Thoracic aorta (tissue), 2 donors: ENCODE measurements at places on chromosomes 1 and 21. TPM values are rescaled to one million over a fixed set of nuclear protein-coding genes. Genes with fewer than 3 reads are reported as not detected.

DNA sequence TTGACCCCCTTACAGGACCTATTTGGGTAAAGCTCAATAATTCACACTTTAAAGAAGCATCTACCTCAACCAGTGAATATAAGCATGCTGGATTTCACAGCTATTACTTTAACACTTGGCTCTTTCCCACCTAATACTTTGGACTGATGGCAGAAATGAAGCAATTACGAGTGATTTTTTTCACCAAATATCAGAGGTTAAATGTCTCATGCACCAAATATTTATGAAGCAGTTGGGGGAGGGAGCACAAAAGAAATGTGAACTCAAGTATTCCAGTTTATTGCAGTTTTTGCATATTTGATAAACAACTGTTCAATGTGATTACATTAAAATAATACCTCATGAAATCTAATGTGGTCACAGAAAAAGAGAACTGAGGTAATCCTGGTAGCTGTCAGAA, 223.6 kb downstream of the LRRC7 start:
- no peak overlapping the region for H3K4me3 ChIP-seq
- H3K36me3 ChIP-seq = no peaks in the 10 kb centered on the region
- H3K27me3 ChIP-seq = no peaks in the 10 kb centered on the region

S100A12 gene
- 22.5 TPM for total RNA-seq

- no peaks in the 10 kb centered on the region for H3K36me3 ChIP-seq
- H3K4me1 ChIP-seq = peaks cover 25% of the 10 kb centered on the region
- no peak overlapping the region for H3K27ac ChIP-seq
- H3K27me3 ChIP-seq = no peaks in the 10 kb centered on the region
- no peak for DNase-seq
- H3K4me3 ChIP-seq = peak overlapping the region; percentile 95
Measured at GRCh38 chr1:247209396-247209795, 37.6 kb upstream of the ZNF124 start.

CYP2J2 gene
- total RNA-seq = not detected

- H3K36me3 ChIP-seq = no peaks in the 10 kb centered on the region
- no peaks in the 10 kb centered on the region for H3K27me3 ChIP-seq
Measured at GRCh38 chr1:40708750-40709099, 17.2 kb downstream of the NFYC start.

OR2T11 gene
- total RNA-seq = not detected

ZNF669 gene
- total RNA-seq = 4.2 TPM

SIPA1L2 gene
- total RNA-seq = 20.4 TPM

DNA sequence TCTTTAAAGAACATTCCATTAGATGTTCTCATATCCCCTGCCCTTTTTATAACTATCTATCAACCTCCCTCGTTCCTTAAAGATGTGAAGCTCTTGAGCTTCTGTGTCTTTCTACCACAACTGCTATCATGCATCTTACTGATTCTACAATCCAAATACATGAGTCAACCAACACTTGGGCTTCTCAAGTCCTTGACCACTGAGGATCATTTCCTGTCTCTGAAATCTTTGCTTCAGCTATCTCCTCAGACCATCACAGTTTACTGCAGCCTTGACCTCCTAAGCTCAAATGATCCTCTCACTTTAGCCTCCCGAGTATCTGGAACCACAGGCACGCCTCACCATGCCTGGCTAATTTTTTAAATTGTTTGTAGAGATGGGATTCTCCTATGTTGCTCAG, 75.2 kb downstream of the FMO4 start:
- H3K4me1 ChIP-seq = no peaks in the 10 kb centered on the region
- no peak for DNase-seq
- H3K27ac ChIP-seq = no peak overlapping the region
- no peak overlapping the region for H3K4me3 ChIP-seq
- no peaks in the 10 kb centered on the region for H3K27me3 ChIP-seq

DNA sequence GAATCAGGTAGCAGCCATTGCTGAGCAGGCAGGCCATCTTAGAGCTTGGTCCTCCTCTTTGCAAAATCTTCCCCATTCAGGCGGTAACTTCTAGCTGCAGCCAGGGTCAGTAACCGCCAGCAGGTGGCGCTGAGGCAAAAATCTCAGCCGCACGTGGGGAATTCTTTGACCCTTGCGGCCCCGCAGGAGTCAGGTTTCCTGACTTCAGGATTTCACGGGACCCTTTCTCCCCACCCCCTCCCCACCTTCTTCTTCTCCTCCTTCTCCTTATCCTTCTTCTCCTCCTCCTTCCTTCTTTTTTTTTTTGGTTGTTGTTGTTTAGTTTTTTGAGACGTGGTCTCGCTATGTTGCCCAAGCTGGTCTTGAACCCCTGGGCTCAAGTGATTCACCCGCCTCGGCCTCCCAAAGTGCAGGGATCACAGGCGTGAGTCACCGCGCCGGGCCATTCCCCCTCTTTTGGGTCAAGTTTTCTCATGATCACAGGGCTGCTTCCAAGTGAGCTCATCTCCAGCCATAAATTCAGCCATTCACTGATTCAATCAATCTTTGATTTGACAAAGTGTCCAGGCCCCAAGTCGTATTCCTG, 33.4 kb upstream of the TENT5B start:
- H3K4me3 ChIP-seq = no peak overlapping the region
- no peak overlapping the region for H3K27ac ChIP-seq
- H3K4me1 ChIP-seq = peaks cover 6% of the 10 kb centered on the region
- DNase-seq = no peak

DNA sequence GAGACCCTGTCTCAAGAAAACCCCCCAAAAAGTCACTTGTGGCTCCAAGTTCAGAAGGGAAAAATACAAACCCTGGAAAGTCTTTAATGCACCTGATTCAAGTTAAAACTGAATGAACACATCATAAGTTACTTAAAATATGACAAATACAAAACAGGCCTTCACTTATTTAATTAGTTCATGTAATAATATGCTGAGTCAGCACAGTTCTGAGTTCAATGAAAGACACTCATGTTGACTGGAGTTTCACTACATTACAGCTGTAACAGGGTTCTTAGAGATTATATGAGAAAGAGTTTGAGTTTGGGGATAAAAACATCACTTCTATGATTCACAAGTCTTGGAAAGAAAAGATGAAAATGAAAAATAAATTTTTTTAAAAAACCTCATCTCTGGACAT, 51.0 kb downstream of the DEGS1 start:
- no peak overlapping the region for H3K27ac ChIP-seq
- no peaks in the 10 kb centered on the region for H3K27me3 ChIP-seq
- no peak for DNase-seq
- H3K36me3 ChIP-seq = peaks cover 27% of the 10 kb centered on the region
- H3K4me3 ChIP-seq = no peak overlapping the region
- H3K4me1 ChIP-seq = no peaks in the 10 kb centered on the region

- H3K27me3 ChIP-seq = no peaks in the 10 kb centered on the region
- H3K4me1 ChIP-seq = peaks cover 3% of the 10 kb centered on the region
- no peaks in the 10 kb centered on the region for H3K36me3 ChIP-seq
- no peak for DNase-seq
Measured at GRCh38 chr1:168601051-168601450, 24.6 kb downstream of the XCL1 start.

- no peaks in the 10 kb centered on the region for H3K4me1 ChIP-seq
- H3K36me3 ChIP-seq = no peaks in the 10 kb centered on the region
- no peak for DNase-seq
- H3K4me3 ChIP-seq = no peak overlapping the region
Measured at GRCh38 chr1:19511116-19511515, 25.8 kb upstream of the CAPZB start.

- no peaks in the 10 kb centered on the region for H3K36me3 ChIP-seq
- no peaks in the 10 kb centered on the region for H3K27me3 ChIP-seq
- no peak overlapping the region for H3K27ac ChIP-seq
Measured at GRCh38 chr1:166464333-166464732, 297.5 kb upstream of the FAM78B start.

- H3K4me3 ChIP-seq = no peak overlapping the region
- no peak overlapping the region for H3K27ac ChIP-seq
- no peak for DNase-seq
- H3K4me1 ChIP-seq = no peaks in the 10 kb centered on the region
- no peaks in the 10 kb centered on the region for H3K27me3 ChIP-seq
- no peaks in the 10 kb centered on the region for H3K36me3 ChIP-seq
Measured at GRCh38 chr1:190138266-190138665, 339.4 kb downstream of the BRINP3 start.

- H3K36me3 ChIP-seq = no peaks in the 10 kb centered on the region
- no peaks in the 10 kb centered on the region for H3K27me3 ChIP-seq
- no peak overlapping the region for H3K27ac ChIP-seq
- peak overlapping the region; percentile 62 for H3K4me3 ChIP-seq
- no peak for DNase-seq
Measured at GRCh38 chr1:245953876-245954660, 553.0 kb downstream of the SMYD3 start.

- no peaks in the 10 kb centered on the region for H3K27me3 ChIP-seq
- H3K4me1 ChIP-seq = no peaks in the 10 kb centered on the region
- no peak for DNase-seq
- H3K4me3 ChIP-seq = no peak overlapping the region
- no peaks in the 10 kb centered on the region for H3K36me3 ChIP-seq
Measured at GRCh38 chr1:175443332-175443731, 250.8 kb upstream of the KIAA0040 start.

NES gene
- total RNA-seq = 30.6 TPM

RPTN gene
- not detected for total RNA-seq

COL11A1 gene
- 0.07 TPM for total RNA-seq

NLRP3 gene
- total RNA-seq = 5.1 TPM

NDUFS2 gene
- total RNA-seq = 61.5 TPM

- H3K4me3 ChIP-seq = no peak overlapping the region
- no peaks in the 10 kb centered on the region for H3K27me3 ChIP-seq
- DNase-seq = no peak
Measured at GRCh38 chr1:112247036-112247597, 148.9 kb upstream of the CTTNBP2NL start.

- H3K36me3 ChIP-seq = no peaks in the 10 kb centered on the region
- no peak overlapping the region for H3K27ac ChIP-seq
- no peaks in the 10 kb centered on the region for H3K4me1 ChIP-seq
- no peaks in the 10 kb centered on the region for H3K27me3 ChIP-seq
- no peak for DNase-seq
- H3K4me3 ChIP-seq = no peak overlapping the region
Measured at GRCh38 chr1:159142391-159142663, 29.1 kb upstream of the CADM3 start.
